PC-3 (cell line): ENCODE measurements at places on chromosomes 12 and 14. TPM values are rescaled to one million over a fixed set of nuclear protein-coding genes. Genes with fewer than 3 reads are reported as not detected.
A peak's percentile ranks its signal among the peaks of the same experiment; 100 is the strongest.

The CACNA1C gene
- not detected in 2 replicates for total RNA-seq

The CD163 gene
- not detected in 2 replicates for total RNA-seq

The CPNE8 gene
- total RNA-seq: 7.2 and 12.6 TPM in 2 replicates

The ATP2B1 gene
- 48.5 and 61.9 TPM in 2 replicates for total RNA-seq

The KRT3 gene
- total RNA-seq: 0.17 and 0.33 TPM in 2 replicates

The DBX2 gene
- not detected in 2 replicates for total RNA-seq

The FGD4 gene
- 3.2 and 3.9 TPM in 2 replicates for total RNA-seq

DNA sequence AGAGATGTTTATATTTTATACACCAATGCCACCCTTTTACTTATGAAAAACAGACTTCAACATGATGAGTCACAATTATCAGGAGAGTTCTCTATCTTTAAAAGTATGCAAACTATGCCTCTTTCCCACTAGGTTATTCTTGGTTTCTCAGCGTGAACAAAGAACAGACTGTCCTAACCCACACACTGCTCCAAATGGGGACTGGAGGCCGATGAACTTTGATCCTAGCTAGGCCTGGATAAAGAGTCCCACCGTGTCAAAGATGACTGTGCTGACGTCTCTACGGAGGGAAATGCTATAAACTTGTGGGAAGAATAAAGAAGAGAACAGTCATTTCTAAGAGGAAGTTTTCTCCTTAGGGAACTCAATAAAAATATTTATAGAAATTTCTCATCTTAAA, 160.1 kb downstream of the EPS8 start:
- no peak overlapping the region for H3K4me3 ChIP-seq
- H3K4me1 ChIP-seq: peaks cover 68% of the 10 kb centered on the region
- peak; percentile 90 for DNase-seq

- H3K27me3 ChIP-seq: no peaks in the 10 kb centered on the region
- DNase-seq: no peak
- no peaks in the 10 kb centered on the region for H3K36me3 ChIP-seq
- H3K4me3 ChIP-seq: no peak overlapping the region
- no peak overlapping the region for H3K27ac ChIP-seq
Measured at GRCh38 chr12:30003321-30003720, 219.6 kb upstream of the TMTC1 start.

GRCh38 chr12:38465020-38465419, 148.4 kb downstream of the ALG10B start:
- DNase-seq: no peak
- no peak overlapping the region for H3K4me3 ChIP-seq
- no peaks in the 10 kb centered on the region for H3K27me3 ChIP-seq
- no peaks in the 10 kb centered on the region for H3K4me1 ChIP-seq

GRCh38 chr14:55401751-55402150, 9.9 kb downstream of the ATG14 start:
- H3K4me3 ChIP-seq: no peak overlapping the region
- H3K36me3 ChIP-seq: no peaks in the 10 kb centered on the region; the same call in 1 of the 2 replicates
- no peak for DNase-seq
- H3K27ac ChIP-seq: no peak overlapping the region
- no peaks in the 10 kb centered on the region for H3K27me3 ChIP-seq

DNA sequence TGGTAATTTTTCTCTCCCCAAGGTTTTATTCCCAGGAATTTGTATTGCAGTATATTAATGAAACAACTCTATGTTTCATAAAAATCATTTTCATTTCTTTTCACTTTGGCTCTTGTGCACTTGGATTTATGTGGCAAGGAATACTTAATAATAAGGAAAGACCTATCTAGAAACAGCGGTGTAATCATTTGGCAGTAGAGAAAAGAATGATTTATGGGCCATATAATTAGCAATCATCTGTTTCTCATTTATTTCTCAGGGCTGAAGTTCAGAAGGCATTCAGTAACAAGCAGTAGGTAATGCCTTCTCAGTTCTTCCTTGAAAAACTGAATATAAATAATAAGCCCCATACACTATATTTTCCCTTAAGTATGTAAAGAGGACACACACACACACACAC, 172.6 kb downstream of the ANO4 start:
- no peaks in the 10 kb centered on the region for H3K36me3 ChIP-seq
- DNase-seq: no peak
- no peak overlapping the region for H3K27ac ChIP-seq

DNA sequence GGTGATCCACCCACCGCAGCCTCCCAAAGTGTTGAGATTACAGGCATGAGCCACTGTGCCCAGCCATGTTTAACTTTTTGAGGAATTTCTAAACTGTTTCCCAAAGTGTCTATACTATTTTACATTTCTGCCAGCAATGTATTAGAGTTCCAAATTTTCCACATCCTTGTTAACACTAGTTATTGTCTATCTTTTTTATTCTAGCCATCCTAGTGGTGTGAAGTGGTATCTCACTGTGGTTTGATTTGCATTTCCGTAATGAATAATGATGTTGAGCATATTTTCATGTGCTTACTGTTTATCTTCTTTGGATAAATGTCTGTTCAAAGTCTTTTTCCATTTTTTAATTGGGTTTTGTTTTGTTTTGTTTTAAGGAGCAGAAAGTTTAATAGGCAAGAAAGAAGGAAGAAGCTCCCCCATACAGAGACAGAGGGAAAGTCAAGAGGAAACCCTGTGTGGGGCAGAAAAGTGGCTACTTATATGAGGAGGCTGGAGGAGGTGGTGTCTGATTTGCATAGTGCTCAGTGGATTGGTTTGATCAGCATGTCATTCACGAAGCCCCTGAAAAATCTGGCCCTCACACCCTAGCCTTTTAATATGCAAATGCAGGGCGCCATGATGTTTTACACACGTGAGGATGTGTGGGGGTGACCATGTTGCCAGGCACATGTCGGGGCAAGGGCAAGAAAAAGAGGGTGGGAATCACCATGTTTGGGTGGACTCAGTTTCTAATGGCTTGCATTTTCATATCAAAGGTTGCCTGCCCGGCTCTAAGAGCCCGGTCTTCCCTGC, 14.9 kb downstream of the TXNRD1 start:
- H3K27ac ChIP-seq: no peak overlapping the region
- peaks cover 7% of the 10 kb centered on the region; the same call in 1 of the 2 replicates for H3K36me3 ChIP-seq
- no peak for DNase-seq
- no peaks in the 10 kb centered on the region for H3K27me3 ChIP-seq
- H3K4me3 ChIP-seq: no peak overlapping the region

DNA sequence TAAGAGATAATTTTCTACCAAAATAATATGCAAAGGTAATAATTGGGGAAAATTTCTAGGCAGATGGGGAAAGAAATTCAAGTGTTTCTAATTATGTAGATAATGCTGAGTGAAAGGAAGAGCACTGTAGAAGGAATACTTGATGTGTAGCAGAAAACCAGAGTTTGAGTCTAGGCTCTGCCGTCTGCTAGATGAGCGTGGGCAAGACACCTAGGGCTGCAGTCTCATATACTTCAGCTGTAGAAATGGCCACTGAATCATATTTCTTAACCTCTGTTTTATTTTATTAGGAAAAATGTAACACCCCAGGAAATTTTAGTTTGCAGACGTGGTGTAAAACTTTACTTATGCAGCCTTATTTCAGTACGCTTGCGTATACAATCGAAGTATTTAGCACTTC, 59.8 kb upstream of the SLC38A2 start:
- DNase-seq: no peak
- H3K4me1 ChIP-seq: peaks cover 45% of the 10 kb centered on the region
- no peaks in the 10 kb centered on the region for H3K36me3 ChIP-seq
- peak overlapping the region; percentile 96 for H3K27ac ChIP-seq
- H3K4me3 ChIP-seq: no peak overlapping the region
- no peaks in the 10 kb centered on the region for H3K27me3 ChIP-seq

GRCh38 chr12:28780096-28780495, 369.0 kb upstream of the FAR2 start:
- peaks cover 5% of the 10 kb centered on the region for H3K4me1 ChIP-seq
- H3K27ac ChIP-seq: peak overlapping the region; percentile 56
- no peaks in the 10 kb centered on the region for H3K36me3 ChIP-seq
- H3K27me3 ChIP-seq: no peaks in the 10 kb centered on the region
- no peak overlapping the region for H3K4me3 ChIP-seq
- peak; percentile 97 for DNase-seq

GRCh38 chr14:66197276-66197675, 288.9 kb upstream of the CCDC196 start:
- H3K27me3 ChIP-seq: peaks cover 10% of the 10 kb centered on the region
- no peaks in the 10 kb centered on the region for H3K36me3 ChIP-seq
- no peak overlapping the region for H3K4me3 ChIP-seq
- no peaks in the 10 kb centered on the region for H3K4me1 ChIP-seq

DNA sequence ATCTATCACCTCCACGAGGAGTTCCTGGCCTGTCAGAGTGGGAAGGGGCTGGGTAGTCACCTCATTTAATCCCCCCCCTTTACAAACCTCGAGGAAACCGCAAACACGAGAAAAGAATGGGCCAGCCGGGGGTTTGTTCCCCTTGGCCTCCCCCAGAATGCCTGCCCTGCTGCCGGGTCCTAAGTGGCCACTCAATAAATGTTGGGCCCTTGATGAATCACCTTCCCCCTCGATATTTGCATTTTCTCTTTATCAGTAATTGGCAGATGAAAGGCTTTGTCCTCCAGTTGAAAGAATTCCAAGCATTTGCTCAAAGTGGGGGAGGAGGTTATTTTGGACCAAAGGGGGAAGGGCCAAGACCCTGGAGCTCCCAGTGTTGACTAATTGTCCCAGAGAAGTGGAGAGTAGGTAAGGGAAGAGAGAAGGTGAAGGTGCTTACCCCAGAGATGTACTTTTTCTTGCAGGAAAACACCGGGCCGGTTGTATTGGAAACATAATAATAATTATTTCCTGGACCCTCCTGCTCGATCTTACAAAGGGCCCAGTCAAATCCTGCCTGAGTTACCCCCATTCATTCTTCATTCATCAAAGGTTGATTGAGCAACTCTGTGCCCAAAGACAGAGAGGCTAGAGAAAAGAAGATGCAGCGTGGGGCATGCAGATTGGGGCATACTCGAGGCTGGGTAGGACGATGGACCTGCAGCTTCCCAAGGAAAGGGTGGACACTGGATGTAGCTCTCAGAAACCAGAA, 1.9 kb upstream of the KDM2B start:
- H3K4me1 ChIP-seq: peaks cover 34% of the 10 kb centered on the region
- H3K4me3 ChIP-seq: peak overlapping the region; percentile 41; the same call in 1 of the 2 replicates
- H3K27ac ChIP-seq: no peak overlapping the region
- no peaks in the 10 kb centered on the region for H3K27me3 ChIP-seq
- DNase-seq: peak; percentile 53

- H3K27me3 ChIP-seq: no peaks in the 10 kb centered on the region
- H3K4me1 ChIP-seq: peaks cover 15% of the 10 kb centered on the region
Measured at GRCh38 chr12:48121522-48121921, 2.4 kb downstream of the PFKM start.
